ENCODE measurements at places on chromosomes 6 and 20.

DNA sequence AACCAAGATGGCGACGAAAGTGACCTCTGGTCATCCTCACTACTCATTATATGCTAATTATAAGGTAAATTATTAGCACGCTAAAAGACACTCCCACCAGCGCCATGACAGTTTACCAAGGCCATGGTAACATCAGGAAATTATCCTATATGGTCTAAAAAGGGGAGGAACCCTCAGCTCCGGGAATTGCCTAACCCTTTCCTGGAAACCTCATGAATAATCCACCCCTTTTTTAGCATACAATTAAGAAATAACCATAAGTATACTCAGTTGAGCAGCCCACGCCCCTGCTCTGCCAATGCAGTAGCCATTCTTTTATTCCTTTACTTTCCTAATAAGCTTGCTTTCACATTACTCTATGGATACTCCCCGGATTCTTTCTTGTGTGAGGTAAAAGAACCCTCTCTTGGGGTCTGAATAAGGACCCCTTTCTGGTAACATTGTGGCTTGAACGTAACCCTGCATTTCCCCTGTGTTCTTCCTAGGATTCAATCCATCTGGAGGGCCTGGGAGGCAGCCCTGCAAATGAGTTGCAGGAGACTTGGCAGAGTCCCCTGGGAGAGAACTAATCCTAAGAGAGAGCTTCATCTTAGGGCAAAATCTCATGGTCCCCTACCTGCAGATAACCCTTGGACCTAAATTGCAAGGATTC, 225.6 kb upstream of the JARID2 start:
- no peak for DNase-seq

GRCh38 chr6:137051790-137052472, 7.2 kb upstream of the IL20RA start:
- peak; percentile 46 for DNase-seq

- no peak for DNase-seq
Measured at GRCh38 chr6:4289770-4290320, 154.5 kb upstream of the ECI2 start.

- no peak for DNase-seq
Measured at GRCh38 chr20:61850457-61850856, 215.2 kb downstream of the TAF4 start.

- DNase-seq = no peak
Measured at GRCh38 chr20:57576002-57576401, 15.1 kb downstream of the PCK1 start.

DNA sequence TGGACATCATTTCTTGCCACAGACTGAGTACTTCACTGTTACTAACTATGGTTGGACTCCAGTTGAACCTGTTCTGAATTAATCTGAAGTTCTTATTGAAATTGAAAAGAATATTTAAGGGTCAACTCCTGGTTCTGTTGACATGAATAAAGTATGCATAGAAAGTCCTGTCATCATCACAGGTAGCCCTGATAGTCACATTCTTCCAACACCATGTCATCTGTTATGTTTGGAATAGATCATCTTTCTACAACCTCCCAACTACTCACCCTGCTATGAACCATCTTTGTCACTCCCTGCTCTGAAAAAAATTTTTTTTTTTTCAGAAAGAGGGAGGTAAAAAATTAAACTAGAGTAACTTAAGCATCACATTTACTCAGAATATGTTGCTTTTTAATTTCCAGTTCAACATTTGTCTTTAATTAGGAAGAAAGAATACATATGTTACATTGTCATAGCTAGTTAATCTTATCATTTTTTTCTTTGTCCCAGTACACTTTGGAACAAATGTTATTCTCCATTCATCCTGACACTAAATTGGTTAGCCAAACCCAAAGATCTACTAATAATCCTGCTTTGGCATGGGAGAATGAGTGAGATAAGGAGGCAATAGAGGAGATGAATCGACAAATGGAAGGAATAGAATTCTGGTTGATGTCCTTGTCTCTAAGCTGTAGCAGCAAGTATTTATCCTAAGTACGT, 775.1 kb upstream of the NRSN1 start:
- DNase-seq = peak; percentile 9

DNA sequence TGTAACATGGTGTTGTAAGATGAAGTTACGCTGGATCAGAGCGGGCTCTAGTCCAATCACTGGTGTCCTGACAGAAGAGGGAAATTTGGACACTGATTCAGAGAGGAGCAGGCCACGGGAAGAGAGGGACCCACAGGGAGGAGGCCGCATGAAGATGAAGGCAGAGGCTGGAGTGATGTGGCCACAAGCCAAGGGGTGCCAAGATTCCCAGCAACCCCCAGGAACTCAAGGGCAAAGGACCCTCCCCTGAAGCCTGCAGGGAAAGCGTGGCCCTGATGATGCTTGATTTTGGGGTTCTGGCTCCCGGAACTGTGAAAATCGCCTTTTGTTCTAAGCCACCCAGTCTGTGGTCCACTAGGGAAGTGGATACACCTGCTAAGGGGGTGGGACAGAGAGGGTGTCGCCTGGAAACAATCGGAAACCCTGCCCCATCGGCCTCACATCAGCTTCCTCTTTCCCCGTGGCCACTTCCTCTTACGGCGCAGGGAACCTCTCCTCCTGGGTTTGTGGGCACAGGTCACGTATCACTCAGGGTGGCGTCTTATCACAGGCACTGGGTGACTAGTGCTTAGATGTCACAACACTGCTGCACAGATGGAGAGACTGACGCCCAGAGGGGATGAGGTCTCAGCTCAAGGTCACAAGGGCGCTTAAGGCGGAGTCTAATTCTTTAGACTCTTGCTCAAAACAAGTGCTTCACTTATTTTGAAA, 58.0 kb downstream of the SULF2 start:
- DNase-seq = no peak

DNA sequence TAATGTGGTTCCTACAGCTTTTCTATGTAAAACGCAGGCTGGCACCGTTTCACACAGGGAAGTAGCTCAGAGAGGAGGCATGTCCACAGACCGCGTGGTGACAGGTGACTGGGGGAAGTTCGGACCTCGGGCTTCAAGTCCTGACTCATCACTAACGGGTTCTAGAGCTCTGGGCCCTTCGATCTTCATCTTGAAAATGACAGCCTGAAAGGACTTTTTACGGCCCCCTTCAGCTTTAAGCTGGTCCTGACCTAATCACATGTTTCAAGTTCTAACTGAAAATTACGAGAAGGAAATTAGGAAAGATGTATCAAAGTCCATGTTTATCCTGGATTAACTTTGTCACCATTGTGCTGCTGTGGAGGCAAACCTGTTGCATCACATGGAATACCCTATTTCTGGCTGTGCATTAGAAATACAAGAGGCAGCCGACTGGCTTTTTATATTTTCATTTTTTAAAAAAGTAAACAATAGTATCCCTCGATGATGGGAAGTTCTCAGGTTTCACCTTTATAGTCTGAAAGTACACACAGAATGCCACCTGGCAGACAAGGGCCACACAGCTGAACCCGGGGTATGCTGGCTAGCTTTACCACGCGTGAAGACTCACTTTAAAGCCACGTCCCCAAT, 2.0 kb downstream of the MAN1A1 start:
- DNase-seq = no peak

GRCh38 chr6:67003844-67004243, 1296.8 kb upstream of the EYS start:
- DNase-seq = no peak

GRCh38 chr6:13866301-13866700, 51.9 kb upstream of the MCUR1 start:
- no peak for DNase-seq

DNA sequence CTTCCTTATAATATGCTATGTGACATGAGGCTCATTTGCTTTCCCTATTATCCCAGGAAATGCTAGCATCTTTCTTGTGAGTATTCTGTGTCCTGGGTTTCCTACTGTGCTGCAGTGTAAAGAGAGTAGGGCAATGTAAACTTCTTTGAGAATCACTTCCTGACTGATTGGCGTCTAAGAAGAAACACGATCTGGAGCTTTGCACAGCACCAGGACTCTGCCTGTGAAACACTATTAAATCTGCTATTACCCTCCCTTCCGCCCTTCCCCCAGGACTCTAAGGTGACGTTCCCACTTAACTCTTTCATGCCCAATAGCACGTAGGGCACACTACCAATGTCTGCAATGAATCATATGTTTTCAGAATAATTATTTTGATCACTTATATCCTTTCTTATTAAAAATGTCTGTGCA, 607.3 kb upstream of the CITED2 start:
- no peak for DNase-seq

- no peak for DNase-seq
Measured at GRCh38 chr6:33420491-33421343, 852 bp downstream of the SYNGAP1 start.

DNA sequence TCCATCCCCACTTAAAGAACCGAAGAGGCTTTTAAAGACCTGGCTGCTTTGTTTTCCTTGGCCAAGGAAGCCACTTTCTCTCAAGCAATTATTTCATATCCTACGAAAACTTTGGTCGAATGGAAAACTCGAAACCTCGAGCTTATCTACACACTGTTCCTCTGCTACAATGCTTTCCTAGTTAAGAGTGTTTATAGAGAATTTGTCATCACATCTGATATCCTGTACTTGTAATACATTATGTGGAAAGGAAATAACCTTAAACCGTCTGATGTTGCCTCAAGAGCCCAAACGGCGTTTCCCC, 28.1 kb downstream of the TFAP2B start:
- DNase-seq = no peak

DNA sequence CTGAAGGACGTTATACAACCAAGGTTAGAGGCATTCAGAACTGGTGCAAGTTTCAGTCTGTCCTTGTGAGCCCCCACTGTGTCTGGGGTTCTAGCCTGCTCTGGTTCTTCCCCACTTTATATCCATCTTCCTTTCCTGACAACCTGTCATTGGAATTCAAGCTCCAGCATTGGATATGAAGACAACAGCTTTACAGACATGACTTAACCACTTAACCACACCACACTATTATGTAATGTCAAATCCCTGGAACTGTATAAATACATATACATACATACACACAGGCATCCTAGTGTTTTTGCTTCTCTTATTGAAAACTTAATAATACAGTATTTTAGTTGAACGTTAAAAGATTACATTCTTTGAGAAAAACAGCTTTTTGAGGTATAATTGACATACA, 217.9 kb upstream of the SGK1 start:
- no peak for DNase-seq

GRCh38 chr6:17271628-17272027, 9.5 kb upstream of the RBM24 start:
- DNase-seq = no peak

DNA sequence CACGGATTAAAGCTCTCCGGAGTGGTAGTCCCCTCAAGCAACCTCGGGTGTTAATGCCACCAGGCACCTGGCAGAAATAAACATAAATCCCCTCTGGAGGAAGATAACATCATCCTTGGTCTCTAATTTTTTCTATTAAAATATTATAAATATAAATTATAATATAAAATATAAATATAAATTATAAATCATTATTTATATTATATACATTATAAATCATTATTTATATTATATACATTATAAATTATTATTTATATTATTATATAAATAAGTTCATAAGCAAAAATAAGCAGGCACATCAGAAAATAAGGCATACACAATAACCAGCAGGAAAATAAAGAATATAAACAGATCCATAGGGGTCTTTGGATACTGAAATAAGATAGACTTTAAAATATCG, 39.2 kb downstream of the GABRR2 start:
- no peak for DNase-seq

GRCh38 chr6:56902641-56903464, 52.1 kb upstream of the BEND6 start:
- peak; percentile 41 for DNase-seq

- DNase-seq = no peak
Measured at GRCh38 chr6:166050559-166050958, 117.1 kb downstream of the TBXT start.

GRCh38 chr6:132763269-132763668, 5.6 kb upstream of the VNN2 start:
- peak; percentile 3 for DNase-seq

- DNase-seq = no peak
Measured at GRCh38 chr20:35284992-35285805, 627 bp upstream of the EIF6 start.

DNA sequence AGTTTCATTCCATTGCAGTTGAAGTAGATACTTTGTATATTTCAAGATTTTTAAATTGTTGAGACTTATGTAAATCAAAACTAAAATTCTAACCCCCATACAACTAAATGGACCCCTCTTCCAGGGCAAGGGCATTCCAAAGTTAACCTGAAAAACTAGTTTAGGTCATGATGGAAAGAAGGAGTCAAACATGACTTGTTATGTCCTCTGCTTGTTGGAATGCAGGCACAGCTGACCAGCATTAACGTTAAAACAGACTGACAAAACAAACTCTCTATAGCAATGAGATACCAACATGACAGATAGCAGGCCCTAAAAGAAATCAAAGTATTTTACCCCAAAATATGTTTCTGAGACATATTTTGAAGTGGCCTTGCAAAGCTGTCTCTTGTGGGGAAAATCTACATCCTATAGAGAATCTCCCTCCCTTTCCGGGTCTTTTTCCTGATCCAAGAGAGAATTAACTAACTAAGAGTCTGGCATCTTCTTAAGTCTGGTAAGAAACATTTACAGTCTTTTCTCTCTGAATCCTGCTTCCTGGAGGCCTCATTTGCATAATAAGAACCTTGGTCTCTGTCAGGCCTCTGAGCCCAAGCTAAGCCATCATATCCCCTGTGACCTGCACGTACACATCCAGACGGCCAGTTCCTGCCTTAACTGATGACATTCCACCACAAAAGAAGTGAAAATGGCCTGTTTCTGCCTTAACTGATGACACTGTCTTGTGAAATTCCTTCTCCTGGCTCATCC, 124.3 kb upstream of the ATXN1 start:
- no peak for DNase-seq

GRCh38 chr20:46713957-46714834, 4.7 kb downstream of the SLC2A10 start:
- DNase-seq = no peak

- no peak for DNase-seq
Measured at GRCh38 chr6:47633141-47633540, 65.2 kb upstream of the ADGRF4 start.

DNA sequence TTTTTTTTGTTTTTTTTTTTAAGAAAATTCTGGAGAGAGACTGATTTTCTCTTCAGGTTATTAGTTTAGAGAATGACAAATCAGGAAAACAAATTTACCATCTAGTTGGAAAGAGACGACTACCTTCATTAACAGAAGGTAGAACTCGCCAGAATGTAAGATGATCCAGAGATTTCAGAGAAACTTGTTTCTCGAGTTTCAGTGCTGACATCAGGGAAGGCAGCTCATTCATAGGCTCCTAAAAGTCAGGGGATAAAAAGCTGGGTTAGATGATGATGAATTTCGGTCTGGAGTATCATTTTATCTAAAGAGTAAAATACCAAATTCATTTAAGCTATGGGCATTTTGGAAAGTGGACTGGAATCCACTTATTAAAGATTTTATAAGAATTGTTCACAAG, 27.9 kb downstream of the ZNF334 start:
- no peak for DNase-seq

DNA sequence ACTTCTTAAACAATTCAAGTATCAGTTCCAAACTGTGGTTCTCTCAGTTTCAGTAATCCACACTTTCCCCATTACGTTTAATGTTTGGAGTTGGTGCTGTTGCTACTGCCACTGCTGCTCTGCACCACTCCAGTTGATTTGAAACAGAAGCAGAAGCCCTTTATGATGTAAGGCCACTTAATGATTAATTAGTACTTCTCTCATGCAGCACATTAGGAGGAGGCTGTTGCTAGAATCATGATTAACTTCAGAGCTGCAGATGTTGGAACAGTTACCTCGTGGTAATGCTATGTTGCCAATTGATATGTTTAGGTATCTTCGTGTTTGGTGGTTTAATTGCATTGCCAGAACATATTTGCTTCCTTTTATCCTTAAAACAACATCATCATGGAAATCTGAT, 986.2 kb upstream of the CITED2 start:
- no peak for DNase-seq

Measured in A172 (cell line).